Left ventricle myocardium inferior (tissue), 1 donor: ENCODE measurements at places on chromosomes 12 and 14. TPM values are rescaled to one million over a fixed set of nuclear protein-coding genes. Genes with fewer than 3 reads are reported as not detected.

DNA sequence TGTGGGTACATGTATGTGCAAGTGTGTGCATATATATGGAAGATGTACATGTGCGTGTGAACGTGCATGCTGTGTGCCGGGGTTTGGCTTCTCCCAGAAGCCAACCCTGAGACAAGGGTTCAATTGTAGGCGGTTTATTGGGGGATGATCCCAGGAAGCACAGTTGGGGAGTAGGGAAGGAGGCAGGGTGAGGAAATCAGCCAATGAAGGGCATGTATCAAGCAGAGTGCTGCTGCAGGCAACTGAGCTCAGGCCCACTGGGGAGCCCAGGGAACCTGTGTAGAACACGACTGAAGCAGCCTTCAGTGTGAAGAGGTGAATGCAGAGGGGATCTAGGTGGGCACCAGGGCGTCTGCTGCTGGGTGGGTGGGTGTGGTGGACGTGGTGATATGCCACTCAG is 21.6 kb downstream of the SYNDIG1L start:
- no peak for DNase-seq

- no peak for DNase-seq
These were observed 911 bp upstream of the SCNN1A start for GRCh38 chr12:6376079-6376869.

GRCh38 chr12:84412226-84412625 is 500.4 kb downstream of the SLC6A15 start:
- no peak for DNase-seq

- no peak for DNase-seq
These were observed 182.0 kb downstream of the DAD1 start for GRCh38 chr14:22407033-22407432.

DNA sequence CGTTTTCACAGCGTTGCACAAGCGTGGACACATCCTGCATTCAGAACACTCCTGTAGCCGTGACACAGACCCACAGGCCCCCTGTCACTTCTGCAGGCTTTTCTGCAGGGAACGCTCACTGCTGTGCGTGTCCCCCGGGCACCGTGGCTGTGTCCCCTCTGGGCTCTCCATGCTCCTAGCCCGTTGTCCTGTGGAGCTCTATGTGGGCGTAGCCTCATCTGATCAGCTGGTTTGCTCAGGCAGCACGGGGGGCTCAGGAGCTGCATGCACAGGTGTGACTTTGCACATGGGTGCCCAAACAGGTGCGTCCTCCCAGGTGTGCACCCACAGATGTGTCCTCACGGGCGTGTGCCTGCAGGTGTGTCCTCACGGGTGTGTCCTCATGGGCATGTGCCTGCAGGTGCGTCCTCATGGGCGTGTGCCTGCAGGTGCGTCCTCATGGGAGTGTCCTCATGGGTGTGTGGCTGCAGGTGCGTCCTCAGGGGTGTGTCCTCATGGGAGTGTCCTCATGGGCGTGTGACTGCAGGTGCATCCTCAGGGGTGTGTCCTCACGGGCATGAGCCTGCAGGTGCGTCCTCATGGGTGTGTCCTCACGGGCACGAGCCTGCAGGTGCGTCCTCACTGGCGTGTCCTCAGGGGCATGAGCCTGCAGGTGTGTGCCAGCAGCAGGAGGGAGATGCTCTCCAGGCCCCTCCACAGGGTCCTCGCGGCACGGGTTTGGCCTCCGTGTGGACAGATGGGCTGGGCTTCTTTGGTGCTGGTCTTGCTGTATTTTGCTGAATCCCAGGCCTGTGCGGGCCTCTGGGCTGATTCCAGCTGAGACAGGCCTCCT is 17.5 kb downstream of the MTA1 start:
- no peak for DNase-seq

The DYNLL1 gene
- total RNA-seq, result 175 TPM

The PIWIL1 gene
- total RNA-seq, result not detected
